ENCODE measurements at places on chromosomes 7 and 10.

- DNase-seq: no peak
Measured at GRCh38 chr10:75403144-75403938, 1.8 kb upstream of the ZNF503 start.

DNA sequence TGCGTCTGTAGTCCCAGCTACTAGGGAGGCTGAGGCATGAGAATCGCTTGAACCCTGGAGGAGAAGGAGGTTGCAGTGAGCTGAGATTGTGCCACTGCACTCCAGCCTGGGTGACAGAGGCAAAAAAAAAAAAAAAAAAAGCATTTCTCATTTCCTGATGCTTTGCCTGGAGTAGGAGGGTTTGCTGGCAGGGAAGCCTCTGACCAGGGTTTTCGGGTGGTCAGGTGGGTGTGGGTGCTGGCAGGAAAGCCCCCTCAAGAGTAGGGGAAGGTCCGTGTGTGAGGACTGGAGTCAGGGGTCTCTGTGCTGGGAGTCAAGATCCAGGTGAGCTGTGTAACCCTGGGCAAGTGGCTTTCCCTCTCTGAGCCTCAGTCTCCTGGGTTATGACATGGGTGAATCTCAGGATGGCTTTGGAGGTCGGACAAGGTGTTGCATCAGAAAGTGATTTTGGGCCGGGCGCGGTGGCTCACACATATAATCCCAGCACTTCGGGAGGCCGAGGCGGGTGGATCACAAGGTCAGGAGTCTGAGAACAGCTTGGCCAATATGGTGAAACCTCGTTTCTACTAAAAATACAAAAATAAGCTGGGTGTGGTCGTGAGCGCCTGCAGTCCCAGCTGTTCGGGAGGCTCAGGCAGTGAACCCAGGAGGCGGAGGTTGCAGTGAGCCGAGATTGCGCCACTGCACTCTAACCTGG is 3.2 kb downstream of the AMZ1 start:
- no peak for DNase-seq

DNA sequence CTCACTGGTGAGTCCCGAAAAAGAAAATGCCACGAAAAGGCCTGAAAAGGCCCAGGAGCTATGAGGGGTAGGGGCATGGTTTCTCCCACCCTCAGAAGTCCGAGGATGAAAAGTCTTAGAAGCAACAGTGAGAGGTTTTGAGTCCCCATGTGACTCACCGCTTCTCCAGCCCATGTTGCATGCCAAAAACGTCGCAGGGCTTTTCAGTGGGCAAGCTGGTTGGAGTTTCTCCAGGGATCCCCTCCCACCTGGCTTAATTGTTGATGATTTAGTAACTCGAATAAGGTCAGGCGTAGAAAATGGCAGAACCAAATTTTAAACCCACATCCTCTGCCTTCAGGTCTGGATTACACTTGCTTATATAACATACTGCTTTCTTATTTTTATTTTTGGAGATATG is 96.3 kb upstream of the ARMC3 start:
- no peak for DNase-seq

DNA sequence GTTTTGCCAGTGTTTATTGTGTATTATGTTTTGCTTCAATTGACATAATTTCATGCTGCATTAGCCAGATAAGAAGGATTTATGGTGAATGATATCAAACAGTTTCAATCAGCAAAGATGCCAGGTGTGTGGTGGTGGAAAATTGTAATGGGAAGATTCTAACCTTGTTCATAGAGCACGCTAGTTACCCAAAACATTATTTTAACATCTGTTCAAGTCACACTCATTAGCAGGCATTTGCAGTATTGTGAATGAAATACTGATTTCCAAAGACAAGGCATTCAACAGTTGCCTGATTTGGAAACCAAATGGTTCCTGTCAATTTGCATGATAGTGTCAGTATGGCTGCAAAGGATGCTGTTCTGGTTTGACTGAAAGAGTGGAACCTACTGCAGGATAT is 129.7 kb downstream of the EPC1 start:
- DNase-seq: no peak

DNA sequence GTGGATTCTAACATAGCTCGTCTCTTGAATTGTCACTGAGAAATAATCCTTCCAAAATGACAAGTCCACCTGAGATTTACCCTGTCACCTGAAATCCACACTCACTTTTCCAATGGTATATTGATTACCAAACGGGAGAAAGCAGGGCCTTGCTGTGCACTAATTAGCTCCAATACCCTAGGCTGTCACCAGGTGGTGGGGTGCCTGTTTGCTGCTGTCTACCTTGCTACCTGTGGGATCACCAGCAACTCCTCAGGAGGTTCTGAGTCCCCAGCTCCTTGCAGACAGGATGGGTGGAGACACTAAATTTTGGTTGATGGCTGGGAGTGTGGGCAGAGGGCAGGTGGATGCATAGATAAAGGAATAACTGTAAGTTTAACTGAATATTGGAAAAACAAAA is 237.2 kb upstream of the ZNF32 start:
- no peak for DNase-seq

DNA sequence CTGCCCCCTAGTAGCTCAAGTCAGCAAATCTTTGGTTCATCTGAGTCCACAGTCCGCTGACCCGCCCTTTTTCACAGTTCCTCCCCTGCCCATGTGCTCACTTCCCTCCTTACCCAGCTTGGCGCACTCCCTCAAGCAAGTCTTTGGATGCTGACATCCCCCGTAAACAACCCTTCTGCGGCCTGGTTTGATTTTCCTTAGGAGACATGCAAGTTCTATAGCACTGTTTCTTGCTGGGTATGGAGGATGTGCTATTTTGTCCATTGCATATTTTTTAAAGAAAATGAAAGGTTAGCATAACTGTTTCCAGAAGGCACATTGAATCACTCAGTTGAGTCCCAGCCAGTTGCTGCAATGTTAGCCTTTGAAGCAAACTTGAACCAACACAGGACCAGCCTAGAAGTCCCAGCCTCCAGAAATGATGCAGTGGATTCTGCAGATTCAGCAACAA is 38.2 kb downstream of the HTRA1 start:
- no peak for DNase-seq

DNA sequence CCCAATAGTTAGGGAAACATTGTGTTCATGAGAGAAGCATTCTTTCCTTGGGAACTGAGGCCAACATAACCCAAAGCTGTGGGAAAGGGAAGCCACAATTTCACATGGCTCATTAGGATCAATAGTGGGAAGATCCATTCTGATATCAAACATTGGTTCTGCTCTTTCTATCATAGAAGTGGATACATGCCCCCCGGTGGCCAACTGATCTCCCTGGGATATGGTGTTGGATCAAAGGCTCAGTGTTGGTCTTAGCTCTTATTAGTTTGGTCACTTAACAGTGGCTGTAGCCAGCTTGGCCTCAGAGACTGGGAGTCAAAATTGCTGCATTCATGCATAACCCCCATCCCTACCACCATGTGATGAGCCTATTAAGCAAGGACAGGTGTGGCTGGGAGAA is 6.7 kb upstream of the GIMAP4 start:
- DNase-seq: no peak

GRCh38 chr10:123320091-123320490 is 165.9 kb downstream of the BUB3 start:
- DNase-seq: no peak
